Activated CD4-positive, alpha-beta T cell treated with anti-CD3 and anti-CD28 coated beads, Interleukin-2, amount 10 ng/mL, durations not matched to agents 7 days and 5 days (primary cell): ENCODE measurements at places on chromosomes 7 and 10.

DNA sequence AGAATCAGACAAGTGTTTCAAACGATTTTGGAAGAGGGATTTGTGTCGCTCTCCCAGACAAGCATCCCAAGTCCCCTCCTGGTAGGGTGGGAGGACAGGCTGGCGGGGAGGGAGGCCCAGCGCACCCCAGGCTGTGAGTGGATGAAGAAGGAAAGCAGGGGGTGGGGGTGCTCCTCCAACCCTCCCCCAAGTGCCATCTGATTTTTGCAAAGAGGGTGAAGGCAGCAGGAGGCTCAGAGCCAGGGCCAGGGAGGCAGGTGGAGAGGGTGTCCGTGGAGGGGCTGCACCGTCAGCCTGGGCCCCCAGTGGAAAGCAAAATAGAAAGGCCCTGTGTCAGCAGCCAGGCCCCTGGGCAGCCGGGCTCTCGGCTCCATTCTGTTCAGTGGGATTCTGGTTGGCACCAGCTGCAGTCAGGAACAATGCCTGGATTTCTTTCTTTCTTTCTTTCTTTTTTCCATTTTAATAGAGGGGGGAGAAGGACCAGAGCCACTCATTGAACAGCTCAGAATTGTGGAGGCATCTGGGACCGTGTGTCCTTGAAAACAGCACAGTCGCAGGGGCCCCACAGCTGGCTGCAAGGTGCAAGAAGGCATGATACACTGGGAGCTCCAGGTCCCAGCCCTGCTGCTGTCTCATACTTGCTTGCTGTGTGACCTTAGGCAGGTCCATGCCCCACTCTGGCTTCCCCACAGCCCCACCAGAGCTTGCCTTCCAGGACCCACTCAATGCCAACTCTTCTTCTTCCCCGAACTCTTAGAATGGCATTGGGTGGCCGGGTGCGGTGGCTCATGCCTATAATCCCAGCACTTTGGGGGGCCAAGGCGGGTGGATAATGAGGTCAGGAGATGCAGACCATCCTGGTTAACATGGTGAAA is 7.1 kb upstream of the ZMIZ1 start:
- DNase-seq: no peak

DNA sequence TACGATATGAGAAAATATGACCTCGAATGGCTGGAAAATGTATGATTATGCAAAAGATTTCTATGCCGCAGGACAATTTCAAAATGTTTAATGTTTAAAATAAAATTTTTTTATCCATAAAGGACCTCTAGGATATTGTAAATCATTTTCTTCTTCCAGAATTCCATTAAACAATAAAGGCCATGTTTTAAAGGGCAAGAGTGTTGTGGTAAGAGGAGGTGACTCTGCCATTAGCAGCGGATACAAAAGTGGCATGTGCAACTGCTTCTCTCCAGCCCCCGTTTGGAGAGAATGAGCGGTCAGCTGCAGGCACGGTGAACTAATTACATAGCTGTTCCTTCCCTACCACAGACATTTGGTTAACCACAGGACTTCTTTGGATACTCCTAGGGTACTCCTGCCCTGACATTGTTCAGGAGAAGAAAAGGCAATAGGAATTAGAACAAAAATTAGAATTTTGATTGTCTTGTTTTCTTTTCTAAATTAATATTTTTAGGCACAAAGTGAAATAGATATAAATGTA is 63.8 kb downstream of the HBP1 start:
- no peak for DNase-seq

DNA sequence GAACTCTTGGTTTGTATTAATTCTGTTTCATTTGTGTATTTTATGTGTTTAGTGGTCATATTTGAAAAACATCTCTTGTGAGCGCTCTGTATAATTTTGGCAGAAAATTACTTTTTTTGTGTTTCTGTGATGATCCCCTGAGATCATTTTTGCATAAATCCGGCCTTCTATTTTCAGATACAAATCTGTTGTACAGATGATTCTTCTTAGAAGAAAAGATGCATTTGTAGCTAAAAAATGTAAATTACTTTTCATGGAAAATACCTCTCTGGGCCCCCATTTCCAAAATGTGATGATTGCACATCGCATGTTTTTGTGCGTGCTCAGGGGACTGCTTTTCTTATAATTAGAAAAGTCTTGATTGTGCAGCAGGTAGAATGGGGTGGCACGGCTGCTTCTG is 395.4 kb downstream of the LRMDA start:
- no peak for DNase-seq

GRCh38 chr7:36266683-36267082 is 113.6 kb downstream of the EEPD1 start:
- DNase-seq: no peak

DNA sequence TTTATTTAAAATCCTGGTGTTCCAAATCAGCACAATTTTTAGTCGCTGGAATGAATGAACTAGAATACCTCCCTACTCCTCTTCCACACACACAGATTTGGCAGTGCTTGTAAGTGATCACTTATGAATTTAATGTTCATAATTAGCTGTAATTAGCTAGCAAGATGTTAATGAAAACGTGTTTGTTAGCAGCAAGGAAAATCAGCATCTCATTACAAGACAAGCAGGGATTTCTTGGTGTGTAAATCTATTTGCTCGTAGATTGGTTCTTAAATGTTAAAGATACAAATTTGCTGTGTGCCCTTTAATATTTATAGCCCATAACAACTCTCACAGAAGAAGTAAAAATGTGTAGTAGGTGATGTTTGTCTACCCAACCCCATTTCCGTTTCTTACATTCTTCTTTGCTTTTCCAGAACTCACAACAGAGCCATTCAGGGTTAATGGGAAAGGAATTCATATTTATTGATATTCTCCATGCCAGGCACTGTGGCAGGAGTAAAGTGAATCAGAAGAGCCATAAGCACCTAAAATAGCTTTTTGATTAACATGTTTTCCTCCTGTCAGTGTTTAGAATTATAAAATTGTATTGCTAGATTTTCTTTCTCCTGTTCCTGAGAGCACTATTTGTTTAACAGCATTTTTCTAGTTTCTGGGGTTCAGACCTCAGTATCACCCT is 49.6 kb downstream of the SEMA3C start:
- DNase-seq: no peak

DNA sequence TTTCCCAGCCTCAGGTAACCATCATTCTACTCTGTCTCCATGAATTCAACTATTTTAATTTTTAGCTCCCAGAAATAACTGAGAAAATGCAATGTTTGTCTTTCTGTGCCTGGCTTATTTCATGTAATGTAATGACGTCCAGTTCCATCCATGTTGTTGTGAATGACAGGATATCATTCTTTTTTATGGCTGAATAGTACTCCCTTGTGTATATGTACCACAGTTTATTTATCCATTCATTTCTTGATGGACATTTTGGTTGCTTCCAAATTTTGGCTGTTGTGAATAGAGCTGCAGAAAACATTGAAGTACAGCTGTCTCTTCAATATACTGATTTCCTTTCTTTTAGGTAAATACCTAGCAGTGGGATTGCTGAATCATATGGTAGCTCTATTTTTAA is 10.5 kb downstream of the ATRNL1 start:
- DNase-seq: no peak

DNA sequence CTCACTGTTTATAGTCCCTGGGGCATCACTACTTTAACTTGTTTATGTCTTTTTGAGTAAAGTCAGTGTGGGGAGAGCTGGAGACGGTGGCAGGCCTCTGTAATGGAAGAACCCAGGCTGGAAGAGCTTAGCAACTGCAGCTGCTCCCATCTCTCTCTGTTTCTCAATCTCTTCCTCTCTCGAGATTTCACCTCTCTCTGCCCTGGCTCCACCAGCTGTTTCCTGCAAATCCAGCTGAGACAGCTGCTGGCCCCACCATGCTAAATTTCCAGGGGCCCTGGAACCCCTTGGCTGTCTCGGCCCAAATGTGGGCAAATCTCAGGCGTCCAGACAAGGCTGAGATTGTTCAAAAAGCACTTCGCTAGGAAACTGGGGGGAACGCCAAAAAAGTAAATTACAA is 25.8 kb upstream of the SLF2 start:
- DNase-seq: no peak

DNA sequence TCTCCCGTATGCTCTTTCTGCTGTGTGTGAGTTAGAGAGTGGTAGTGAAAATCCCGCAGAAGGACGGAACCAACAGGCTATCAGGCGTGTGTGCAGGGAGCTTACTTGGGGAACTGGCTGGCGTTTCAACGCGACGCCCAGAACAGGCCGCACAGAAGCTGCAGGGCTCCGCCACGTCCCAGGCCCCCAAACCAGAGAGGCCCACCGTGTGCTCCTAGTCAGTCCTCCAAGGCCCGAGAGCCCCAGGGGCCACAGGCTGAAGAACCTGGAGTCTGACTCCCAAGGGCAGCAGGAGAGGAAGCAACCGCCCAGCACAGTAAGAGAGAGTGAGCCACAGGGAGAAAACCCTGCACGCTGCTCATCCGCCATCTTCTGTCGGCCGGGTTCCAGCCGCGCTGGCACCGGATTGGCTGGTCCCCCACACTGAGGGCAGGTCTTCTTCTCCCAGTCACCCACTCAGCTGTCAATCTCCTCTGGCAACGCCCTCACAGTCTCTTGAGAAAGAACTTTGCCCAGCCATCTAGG is 730.6 kb upstream of the VSTM2A start:
- no peak for DNase-seq
